ENCODE measurements at places on chromosomes 16 and 17.

- DNase-seq: no peak
Measured at GRCh38 chr16:87569601-87570571, 32.4 kb upstream of the JPH3 start.

DNA sequence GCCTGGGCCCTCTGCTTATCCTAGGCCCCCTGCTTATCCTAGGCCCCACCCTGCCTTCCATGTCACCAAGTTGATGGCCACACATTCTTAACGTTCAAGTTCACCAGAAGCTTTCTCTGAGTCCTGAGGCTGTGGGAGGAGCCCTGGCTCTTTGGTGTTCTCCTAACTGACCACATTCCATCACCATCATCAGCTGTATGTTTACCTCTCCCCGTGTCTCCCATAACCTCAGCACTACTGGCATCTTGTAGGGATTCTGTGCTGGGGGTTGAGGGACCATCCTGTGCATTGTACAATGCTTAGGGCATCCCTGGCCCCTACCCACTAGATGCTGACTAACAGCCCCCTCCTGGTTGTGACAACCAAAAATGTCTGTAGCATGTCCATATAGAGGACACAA is 99.3 kb downstream of the NDE1 start:
- no peak for DNase-seq

DNA sequence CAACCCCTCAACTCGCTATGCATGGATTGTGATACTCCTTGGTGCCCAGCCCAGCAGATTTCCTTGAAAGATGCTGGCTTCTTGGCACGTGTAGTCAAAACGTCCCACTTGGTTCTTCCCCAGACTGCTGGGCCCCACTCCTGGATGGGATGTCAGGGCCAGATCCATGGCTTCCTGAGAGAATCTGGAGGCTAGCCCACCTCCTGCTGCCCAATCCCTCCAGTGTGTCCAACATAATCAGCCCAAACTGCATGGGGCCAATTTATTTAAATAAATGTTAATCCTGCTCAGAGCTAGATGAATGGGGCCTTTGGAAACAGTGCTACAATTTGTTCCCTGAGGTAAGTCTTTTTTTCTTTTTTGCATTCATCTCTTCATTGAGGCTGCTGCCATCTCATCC is 49.4 kb downstream of the WSB1 start:
- no peak for DNase-seq

DNA sequence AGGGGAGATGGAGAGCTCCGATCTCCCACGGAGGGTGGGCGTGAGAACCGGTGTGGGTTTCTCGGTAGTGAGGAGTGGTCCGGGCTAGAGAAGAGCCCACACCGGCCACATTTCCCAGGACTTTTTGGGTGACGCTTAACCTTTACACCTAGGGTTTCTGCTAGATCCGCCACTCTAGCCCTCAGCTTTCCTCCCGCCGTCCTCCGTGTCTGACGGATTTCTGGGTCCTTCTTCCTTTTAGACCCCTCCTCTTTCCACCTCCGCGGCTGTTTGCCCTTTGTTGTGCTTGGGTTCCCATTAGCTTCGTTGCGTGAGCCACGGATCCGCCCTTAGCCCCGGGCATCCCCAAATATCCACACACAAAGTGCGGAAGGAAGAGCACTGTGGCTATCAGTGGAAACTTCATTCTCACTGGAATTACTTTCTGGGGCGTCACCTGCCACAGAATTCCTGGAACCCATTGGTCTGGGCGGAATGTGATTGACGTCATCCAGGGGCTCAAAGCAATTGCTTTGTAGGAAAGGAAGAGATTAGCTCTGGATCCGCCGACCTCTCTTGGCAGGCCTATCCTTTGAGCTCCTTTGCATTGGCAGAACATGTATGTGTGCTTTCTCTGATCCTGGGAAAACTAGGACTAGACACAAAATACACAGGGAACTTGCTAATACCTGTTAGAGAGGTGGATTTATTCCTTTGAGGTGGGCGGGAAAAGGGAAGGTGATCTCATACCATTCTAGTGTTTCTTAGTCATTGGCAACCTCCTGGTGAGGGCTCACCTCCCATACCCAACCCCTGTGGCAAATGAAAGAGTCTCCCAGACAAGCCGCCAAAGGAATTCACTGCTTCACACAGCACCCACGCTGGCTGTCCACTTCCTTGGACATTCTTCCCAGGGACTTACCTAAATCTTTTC is 654 bp downstream of the TNFAIP1 start:
- peak; percentile 89 for DNase-seq

DNA sequence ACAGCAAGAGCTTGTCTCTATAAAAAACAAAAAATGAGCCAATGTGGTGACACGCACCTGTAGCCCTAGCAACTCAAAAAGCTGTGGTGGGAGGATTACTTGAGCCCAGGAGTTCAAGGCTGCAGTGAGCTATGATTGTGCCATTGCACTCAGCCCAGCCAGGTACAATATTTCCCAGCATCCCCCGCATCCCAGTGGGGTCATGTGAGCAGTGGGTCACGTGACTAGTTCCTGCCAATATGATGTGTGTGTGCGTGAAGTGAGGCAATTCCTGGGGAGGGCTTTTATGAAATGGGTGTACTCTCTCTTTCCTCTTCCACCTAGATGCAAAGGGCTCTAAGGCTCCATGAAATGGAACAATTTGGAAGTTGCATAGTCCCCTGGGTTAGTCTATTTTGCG is 81.3 kb downstream of the GSG1L start:
- no peak for DNase-seq

- DNase-seq: peak; percentile 62
Measured at GRCh38 chr17:7590743-7591142, 849 bp upstream of the SOX15 start.

DNA sequence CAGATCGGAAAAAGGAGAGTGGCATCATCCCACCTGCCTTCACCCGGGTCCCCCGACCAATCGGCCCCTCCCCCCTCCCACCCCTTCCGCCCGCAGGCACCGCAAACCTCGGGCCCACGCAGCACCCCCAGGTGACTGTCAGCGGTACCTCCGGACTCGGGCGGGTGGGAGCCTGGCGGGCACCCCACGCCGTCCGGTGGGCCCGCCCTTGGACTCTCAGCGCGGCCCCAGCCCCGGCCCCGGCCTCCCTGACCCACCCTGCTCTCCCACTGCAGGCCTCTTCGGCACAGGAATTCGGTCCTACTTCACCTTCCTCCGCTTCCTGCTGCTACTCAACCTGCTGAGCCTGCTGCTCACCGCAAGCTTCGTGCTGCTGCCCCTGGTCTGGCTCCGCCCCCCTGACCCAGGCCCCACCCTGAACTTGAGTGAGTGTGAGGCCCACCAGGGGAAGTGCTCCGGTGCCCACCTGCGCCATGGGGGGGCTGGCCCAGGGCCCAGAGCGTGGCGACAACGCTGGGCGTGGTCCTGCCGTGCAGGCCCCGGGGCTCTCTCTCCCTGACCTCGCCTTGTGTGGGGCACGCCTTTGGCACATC is 1.6 kb downstream of the TMC8 start:
- DNase-seq: no peak

DNA sequence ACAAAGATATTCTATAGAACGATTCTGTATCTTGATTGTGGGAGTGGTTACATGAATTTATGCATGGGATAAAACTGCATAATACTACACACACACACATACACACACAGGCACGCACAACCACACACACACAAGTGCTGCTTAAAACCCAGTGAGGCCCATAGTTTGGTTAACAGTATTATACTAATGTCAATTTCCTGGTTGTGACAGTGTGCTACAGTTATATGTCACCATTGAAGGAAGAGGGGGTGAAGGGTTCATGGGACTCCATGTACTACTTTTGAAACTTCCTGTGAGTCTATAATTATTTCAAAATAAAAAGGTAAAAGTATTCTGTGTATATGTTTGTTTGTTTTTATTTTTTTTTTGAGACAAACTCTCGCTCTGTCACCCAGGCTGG is 8.1 kb downstream of the ZC3H7A start:
- DNase-seq: no peak

DNA sequence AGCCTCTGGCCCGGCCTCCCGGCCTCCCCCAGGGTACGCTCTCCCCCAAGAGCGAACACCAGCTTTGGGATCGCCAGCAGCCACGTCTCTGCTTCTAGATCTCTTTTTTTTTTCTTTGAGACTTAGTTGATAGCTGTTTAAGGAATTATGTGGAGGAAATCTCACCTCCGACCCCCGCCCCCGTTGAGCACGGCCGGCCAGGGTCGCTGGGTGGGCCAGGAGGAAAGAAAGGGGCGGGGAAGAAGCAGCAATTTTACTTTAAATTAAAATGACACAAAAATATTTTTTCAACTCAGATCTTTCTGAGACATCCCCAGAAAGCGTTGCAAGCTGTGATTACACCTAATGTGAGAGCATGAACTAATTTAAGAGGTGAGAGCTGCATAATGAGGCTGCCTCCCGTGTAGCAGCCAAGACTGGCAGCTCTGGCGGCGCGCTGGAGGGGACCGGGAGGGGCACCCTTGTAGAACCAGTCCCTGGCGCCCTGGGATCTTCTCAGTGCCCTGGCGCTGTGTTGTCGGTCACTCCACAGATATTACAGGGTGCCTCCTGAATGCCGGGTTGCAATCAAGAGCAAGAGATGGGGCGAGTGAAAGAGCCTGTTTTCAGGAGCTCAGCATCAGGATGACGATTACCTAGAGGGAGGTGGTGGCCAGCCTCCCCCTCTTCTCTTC is 1.9 kb upstream of the CBLN1 start:
- no peak for DNase-seq

GRCh38 chr17:42283241-42284023 is 4.9 kb upstream of the STAT5A start:
- no peak for DNase-seq

GRCh38 chr17:72099919-72100318 is 20.9 kb upstream of the SOX9 start:
- DNase-seq: no peak

- no peak for DNase-seq
Measured at GRCh38 chr17:8836821-8837562, 30.5 kb downstream of the PIK3R6 start.

GRCh38 chr17:61656721-61657217 is 65.8 kb upstream of the NACA2 start:
- no peak for DNase-seq

- DNase-seq: no peak
Measured at GRCh38 chr17:61491981-61492380, 39.8 kb downstream of the TBX4 start.

GRCh38 chr17:58531122-58531521 is 16.7 kb upstream of the MTMR4 start:
- no peak for DNase-seq

- DNase-seq: no peak
Measured at GRCh38 chr16:52773026-52773425, 226.1 kb upstream of the TOX3 start.

DNA sequence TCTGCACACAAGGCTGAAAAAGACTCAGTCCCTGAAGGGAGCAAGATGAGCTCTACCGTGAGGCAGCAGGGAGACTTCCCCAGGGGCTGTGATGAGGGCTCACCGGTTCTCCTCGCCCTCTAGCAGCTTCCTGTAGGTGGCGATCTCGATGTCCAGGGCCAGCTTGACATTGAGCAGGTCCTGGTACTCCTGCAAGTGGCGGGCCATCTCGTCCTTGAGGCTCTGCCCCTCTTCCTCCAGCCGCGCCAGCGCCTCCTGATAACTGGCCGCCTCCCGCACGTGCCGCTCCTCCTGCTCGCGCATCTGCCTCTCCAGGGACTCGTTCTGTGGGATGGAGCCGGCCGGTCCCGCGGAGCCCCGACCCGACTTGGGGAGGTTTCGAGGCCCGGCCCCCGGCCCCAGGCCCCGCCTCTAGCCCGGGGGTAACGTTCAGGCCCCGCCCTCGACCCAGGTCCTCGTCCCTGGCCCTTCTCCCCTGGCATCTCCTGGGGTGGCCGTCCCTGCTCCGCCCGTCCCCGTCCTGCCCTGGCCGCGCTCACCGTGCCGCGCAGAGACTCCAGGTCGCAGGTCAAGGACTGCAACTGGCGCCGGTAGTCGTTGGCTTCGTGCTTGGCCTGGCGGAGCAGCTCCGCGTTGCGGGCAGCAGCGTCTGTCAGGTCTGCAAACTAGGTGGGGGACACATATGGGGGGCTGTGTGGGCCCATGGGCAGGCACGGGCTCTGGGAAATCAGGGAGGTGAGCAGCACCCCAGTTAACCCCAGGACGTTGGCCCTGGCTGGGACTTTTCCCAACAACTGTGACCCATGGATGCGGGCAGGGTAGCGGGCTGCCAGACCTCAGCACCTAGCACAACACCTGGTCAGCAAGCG is 3.9 kb downstream of the GFAP start:
- peak; percentile 40 for DNase-seq

DNA sequence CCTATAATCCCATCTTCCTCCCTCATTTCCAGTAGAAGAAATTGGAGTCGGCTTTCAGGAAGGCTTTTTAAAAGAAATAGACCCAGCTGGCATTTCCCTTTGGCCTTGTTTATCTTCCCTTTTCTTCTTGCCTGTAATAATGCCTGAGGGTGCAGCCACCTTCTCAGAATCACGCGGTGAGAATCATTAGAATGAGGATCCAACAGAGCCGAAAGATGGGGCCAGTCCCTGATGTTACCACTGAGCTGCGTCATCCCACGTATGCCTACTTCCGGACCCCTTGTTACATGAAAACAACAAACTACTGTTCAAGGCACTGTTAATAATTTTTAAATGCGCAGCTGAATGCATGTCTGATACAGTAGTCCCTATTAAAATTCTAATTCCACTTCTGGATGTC is 24.1 kb downstream of the SDR42E1 start:
- no peak for DNase-seq

Measured in renal cortical epithelial cell (primary cell).